Purkinje cell (primary cell): ENCODE measurements at places on chromosomes 11 and 22. TPM values are rescaled to one million over a fixed set of nuclear protein-coding genes. Genes with fewer than 3 reads are reported as not detected.

The BEST1 gene
- not detected in 2 replicates for polyA plus RNA-seq

The IGLL1 gene
- not detected in 2 replicates for polyA plus RNA-seq

The CFAP300 gene
- polyA plus RNA-seq: 1.7 and 8.3 TPM in 2 replicates

The CCDC15 gene
- 0.10 and 1.0 TPM in 2 replicates for polyA plus RNA-seq
